Epithelial cell of esophagus (primary cell): ENCODE measurements at places on chromosomes 3 and 15.

- peak; percentile 23 for DNase-seq
These were observed 32.9 kb downstream of the CRYGS start for GRCh38 chr3:186511245-186511644.

GRCh38 chr3:119659606-119660291, 640 bp downstream of the POPDC2 start:
- no peak for DNase-seq

DNA sequence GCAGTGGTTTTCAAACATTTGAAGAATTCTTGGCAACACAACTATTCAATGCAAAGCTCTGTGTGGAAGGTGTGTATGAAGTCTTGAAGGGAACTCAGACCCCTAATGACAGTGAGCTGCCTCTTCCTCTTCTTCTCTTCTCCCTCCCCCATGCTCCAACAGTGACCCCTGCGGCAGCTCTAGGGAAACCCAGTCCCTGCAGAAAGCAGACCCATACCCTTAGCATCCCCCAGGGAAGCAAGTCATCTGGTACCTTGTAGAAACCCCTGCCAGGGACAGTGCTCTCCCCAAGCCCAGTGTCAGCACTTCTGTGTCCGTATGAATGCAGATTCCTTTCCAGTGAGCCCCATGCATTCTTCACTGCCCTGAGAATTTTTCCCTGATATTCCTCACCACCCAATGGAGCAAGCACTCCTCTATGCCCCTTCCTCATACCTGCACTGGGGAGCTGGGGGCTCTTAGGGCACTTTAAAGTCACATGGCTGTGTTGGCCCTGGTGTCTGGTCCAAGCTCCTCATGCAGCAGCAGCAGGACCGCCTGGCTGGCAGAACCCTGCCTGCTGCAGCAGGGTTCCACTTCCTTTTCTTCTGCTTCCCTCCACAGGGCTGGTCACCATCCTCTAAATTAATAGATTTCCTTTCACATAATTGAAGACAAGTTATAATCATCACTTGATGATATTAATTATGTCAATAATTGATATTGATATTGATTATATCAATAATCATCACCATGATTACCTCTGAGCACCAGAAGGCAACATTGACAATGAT, 442.5 kb downstream of the EPHB1 start:
- DNase-seq: no peak

DNA sequence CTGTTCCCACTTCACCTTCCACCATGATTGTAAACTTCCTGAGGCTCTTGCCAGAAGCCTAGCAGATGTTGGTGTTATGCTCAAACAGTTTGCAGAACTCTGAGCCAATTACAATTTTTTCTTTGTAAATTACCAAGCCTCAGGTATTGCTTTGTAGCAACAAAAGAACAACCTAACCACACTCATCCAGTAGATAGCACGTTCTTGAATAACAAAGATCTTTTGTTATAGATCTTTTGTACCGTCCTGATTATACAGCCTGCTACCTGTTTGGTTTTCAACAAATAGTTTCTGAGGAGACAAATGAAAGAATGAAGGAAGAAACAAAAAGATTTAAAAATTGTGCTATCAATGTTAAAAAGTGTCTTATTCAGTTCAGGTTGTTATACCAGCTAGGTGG, 474.7 kb upstream of the ALCAM start:
- DNase-seq: no peak

DNA sequence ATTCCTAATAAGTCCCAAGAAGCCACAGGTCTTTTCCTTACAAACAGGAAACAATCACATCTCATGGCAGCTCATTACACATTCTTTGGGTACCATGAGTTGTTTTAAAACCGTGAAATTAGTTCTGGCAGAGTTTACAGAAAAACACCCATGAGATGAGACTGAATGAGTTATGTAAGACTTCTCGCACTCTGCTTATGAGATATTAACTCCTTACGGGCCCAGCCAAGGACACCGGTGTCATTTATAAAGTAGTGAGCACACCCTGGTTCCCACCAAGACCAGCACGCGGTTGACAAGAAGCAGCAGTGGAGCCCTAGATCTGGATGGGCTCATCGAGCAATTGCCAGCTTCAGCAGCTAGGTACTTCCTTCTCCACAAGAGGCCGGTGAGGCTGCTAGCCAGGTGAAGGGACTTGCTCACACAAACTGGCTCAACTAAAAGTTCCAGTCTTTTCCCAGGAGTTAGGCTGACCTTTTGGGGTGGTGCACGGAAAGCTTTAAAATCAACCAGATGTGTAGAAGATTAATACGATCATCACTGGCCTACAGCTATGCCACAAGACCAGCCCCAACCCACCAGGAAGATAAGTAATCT, 318.6 kb upstream of the ICE2 start:
- DNase-seq: no peak

- no peak for DNase-seq
These were observed 84.2 kb downstream of the OSBPL10 start for GRCh38 chr3:31896648-31897433.

DNA sequence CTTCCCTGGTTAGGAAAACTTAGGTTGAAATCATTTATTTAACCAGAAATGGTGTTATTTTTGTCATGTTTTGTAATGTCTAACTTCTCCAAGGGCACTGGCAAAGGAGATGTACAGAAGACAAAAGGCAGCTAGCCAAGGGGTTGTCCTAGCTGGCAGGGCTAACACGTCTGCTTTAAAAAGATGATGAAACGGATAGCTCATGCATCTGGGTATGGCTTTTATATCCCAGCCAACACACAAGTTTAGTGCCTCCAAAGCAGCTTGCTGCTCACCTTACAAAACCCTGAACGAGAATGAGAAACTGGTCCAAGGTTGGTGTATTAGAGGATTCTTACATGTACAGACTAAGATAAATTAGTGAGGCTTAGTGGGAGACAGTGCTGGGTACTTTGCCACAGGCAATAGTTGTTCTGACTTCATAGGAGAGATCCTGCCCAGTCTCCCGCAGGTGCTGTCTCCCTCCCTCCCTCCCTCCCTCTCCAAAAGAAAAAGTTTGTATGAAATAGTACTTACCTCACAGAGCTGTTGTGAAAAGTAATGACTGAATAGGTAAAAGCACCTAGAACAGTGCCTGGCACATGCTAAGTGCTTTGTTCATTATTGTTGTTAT, 47.8 kb downstream of the KCNMB2 start:
- no peak for DNase-seq

DNA sequence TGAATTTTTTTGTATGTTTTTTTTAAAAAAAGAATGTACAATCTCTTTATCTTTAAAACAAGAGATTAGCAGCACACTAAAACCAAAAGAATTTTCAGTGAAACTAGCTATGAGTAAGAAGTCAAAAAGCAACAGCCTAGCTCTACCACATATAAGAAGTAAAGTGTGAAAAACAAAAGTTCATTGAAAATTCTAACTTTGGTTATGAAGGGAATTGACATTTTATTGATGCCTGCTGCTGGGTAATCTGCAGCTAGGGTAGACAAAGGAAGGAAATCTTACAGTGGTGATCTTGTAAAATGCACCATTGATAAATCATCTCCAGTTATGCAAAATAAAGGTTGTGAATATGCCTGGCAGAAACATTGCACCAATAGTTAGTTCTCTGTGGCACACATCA, 37.8 kb upstream of the FOXB1 start:
- DNase-seq: no peak
